Heart left ventricle (tissue), 16 donors: ENCODE measurements at places on chromosomes 3 and 15. TPM values are rescaled to one million over a fixed set of nuclear protein-coding genes. Genes with fewer than 3 reads are reported as not detected.

GRCh38 chr3:58751235-58751634 lies 84.7 kb upstream of the FAM3D start:
- DNase-seq, result no peak

- no peak for DNase-seq
Measured at GRCh38 chr15:80098341-80098740, 38.9 kb downstream of the ZFAND6 start.

GRCh38 chr3:150355574-150355973 lies 52.5 kb upstream of the TSC22D2 start:
- no peak for DNase-seq

Gene COLQ
- total RNA-seq, result 10.7 TPM

Gene FSIP1
- 1.2 TPM for total RNA-seq

Gene STIMATE
- total RNA-seq, result 16.9 TPM
